ENCODE measurements at places on chromosomes 11 and 22.
A peak's percentile ranks its signal among the peaks of the same experiment; 100 is the strongest.

- DNase-seq: no peak
Measured at GRCh38 chr11:74232311-74232950, 61.3 kb downstream of the PPME1 start.

- DNase-seq: no peak
Measured at GRCh38 chr11:102753267-102753666, 27.2 kb downstream of the MMP10 start.

- no peak for DNase-seq
Measured at GRCh38 chr11:72897506-72897905, 83.3 kb downstream of the ATG16L2 start.

DNA sequence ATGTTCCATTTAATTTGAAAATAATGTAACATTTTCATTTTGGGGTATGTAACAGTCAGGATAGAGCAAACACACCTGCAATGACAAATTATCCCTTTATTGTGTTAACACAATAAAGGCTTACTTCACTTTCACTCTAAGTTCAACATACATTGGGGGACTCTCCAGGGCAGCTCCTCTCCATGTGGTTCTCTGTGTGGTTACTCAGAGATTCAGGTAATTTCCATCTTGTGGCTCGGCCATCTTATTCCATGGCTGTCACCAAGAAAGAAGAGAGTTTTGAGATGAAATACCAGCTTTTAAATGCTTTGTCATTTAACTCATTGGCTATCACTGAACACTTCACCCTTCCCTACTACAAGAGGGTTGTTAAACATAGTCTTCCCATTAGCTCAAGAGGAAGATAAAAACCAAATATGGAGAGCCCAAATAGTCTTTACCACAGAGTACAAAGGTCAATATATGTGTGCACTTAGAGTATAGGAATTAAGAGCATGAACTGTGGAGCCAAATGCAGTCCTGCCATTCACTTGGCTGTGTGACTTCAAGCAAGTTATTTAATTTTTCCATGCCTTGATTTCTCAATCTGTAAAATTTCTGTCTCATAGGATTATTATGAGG is 10.6 kb upstream of the TPH1 start:
- no peak for DNase-seq

- DNase-seq: peak; percentile 96
Measured at GRCh38 chr11:64659417-64660144, 63.4 kb downstream of the NRXN2 start.

GRCh38 chr11:8934742-8935488 is 2.2 kb upstream of the C11orf16 start:
- DNase-seq: peak; percentile 77

GRCh38 chr22:29142116-29142515 is 63.6 kb upstream of the EMID1 start:
- no peak for DNase-seq

DNA sequence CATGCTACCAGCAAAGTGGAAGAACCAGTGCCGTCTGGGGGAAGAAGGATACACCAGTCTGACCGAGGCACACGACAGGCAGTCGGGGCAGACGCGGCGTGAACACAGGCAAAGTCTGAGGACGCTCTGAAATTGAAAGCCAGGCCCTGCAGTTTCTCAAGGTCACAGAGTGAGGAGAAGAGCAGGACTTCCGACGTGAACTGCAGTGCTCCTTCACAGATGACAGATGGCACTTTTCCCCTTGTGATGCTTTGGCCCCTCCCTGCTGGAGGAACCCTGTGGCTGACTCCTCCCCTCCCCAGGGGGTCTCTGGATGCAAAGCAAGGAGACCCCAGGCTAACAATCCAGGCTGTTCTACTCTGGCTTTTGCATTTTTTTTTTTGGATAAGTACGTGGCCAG is 19.6 kb upstream of the JAM3 start:
- DNase-seq: no peak

GRCh38 chr11:73342633-73343032 is 33.6 kb upstream of the RELT start:
- no peak for DNase-seq

DNA sequence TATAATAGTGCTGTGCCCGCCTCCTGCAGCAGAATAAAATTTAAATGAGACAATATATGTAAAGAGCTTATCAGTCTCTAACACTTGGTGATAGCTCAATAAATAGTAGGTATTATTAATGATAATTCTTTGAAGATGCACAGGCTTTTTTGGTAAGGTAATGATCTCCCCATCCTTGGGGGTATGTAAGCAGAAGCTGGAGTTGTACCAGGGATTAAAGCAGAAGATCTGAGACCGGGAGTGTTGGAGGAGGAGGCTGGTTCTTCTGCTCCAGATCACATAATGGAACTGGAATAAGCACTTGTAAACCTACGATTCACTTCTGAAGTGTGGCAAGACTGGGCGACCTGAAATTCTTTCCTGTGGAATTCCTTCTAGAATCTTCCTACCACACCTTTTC is 8.4 kb downstream of the VSTM5 start:
- no peak for DNase-seq

- DNase-seq: peak; percentile 81
Measured at GRCh38 chr11:134741453-134742223, 329.6 kb upstream of the B3GAT1 start.

DNA sequence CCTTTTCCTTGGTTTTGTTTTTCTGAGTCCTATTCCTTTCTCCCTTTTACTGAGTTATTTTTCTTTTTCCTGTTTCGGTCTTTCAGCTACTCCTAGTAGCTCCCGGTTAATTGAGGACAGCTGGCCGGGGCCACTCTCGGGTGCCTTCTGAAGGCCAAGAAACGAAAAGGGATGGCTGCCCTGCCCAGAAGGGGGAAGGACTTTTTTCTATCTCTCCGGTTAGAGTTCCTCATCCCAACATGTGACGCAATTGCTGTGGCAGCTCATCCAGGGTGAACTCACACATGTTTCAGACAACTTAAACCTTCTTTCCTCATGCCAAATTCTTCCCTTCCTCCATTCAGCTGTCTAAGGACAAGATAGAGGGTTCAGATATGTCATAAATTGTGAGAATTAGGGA is 83.6 kb downstream of the PIWIL4 start:
- DNase-seq: peak; percentile 16

- no peak for DNase-seq
Measured at GRCh38 chr22:19784384-19785175, 24.0 kb downstream of the TBX1 start.

DNA sequence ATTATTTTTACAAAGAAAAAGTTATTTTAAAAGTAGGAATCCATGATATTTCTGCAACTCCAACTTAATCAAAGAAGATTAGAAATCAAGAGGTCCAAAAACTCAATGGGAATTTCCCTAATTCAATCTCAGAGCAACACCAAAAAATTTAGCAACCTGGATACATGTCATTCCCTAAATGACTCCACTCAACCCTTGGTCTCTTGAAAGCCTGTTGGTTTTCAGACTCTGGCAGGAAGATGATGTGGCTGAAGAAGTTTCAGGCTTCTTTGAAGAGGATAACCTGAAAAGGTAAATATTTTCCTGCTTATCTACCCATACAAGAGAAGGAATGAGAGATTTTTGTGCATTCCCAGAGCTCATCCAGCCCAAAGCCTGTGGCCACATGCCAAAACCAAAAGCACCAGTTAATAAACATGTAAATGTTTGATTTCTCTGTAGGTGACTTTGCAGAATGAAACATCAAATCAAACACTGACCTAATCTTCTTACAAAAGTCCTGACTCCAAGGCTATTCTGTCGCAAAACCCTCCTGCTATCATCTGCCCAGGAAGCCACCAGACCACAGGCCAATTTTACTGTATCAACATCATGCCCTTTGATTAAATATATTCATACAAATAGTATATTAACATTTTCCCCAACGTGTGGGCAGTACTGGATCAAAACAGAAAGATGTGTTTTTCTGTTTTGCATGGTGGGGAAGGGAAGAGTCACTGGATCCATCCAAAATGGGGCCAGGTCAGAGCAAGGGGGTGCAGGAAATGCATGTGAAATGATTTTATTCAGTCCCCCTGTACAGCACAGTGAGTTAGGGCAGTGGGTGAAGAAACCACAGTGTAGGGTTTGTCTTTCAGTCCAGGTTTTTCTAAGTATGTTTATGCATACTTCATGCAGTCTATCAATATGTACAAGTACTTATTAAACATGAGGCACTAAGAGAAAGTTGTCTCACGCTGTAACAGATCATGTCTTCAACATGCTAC is 38.8 kb downstream of the SMCO4 start:
- no peak for DNase-seq

DNA sequence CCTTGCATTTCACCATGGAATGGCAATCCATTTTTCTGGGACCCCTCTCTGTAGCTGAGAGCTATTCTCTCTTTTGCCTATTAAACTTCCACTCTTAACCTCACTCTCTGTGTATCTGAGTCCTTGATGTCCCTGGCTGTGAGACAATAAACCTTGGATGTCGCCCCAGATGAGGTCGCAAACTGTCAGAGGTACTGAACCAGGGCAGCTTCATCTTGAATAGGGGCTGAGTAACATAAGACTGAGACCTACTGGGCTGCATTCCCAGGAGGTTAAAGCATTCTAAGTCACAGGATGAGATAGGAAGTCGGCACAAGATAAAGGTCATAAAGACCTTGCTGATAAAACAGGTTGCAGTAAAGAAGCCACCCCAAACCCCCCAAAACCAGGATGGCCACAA is 68.0 kb downstream of the RSF1 start:
- DNase-seq: no peak

DNA sequence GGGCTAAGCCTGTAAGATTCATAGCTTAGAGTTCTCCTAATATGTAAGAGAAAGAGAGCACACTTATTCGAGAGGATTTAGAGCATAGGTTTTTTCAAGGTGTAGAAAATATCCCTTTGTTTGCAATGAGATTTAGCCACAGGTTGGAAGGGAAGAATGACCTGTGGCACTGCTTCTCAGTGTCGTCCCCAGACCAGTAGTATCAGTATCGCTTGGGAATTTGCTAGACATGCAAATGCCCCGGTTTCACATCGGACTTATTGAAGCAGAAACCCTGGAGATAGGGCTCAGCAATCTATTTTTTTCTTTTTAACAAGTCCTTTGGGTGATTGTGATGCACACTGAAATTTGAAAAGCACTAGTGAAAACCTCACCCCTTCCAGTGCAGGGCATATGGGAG is 362.6 kb upstream of the C11orf87 start:
- DNase-seq: no peak

GRCh38 chr11:20671856-20672546 is 2.6 kb downstream of the NELL1 start:
- no peak for DNase-seq

- DNase-seq: no peak
Measured at GRCh38 chr11:128685402-128686020, 8.4 kb upstream of the FLI1 start.

- DNase-seq: no peak
Measured at GRCh38 chr11:116651098-116651736, 121.6 kb downstream of the BUD13 start.

DNA sequence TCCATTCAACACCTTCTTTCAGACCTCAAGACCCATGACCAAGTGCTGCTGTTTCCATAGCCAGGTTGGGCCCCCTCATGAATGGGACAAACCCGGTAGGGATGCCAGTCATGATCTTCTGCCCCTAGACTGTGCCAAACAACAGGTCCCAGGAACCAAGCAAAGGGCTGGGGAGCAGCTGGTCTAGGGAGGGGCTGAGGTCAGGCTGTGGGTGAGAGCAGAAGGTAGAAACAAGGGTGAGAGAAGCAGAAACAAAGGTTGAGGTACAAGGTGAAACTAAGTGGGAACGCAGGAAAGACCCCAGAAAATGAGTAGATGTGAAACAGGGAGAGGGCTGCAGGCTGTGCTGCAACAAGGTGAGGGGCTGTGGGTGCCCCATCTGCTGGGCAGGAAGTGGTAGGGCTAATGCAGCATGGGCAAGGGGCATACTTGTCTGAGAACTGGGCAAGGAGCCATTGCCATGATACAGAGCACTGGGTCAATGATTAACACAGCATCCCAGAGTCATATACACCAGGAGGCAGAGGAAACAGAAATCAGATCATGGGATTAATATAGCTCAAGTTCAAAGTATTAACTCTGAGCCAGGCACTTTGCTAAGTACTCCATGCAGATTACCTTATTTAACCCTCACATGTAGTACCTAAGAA is 45.9 kb downstream of the SLC1A2 start:
- DNase-seq: no peak

DNA sequence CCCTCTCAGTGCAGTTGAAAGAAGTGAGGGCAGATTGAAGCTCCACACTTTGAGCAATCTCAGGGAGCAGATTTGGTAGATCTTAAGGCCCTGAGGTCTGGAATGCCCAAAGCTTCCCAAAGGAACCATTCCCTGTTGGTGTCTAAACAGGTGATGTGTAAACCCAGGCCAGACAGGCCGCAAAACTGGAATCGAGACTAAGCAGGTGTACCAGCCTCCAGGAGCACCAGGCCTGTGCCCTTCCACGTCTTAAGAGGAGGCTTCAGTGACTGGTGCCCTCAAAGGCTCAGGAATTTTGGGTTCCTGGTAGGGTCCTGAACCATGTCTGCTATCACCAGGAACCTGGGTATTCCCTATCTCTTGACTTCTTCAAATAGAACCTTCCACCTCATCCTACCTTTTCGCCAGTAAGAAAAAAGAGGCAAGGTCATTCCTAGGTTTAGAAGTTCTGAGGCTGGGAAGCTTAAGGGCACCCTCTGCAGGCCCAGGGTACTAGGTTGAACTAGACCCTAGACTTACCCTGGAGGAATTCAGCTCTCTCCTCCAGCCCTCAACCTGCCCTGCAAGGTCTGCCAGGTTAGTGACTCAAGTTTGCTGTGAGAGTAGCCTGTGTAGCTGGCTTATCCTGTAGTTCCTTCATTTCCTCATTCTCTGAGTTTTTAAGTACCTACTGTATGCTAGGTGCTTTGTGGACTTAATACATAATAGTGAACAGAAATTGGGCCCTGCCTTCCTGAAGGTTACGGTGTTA is 100.0 kb upstream of the NNMT start:
- DNase-seq: no peak

- no peak for DNase-seq
Measured at GRCh38 chr22:28014211-28015045, 95.4 kb upstream of the PITPNB start.

GRCh38 chr22:32909581-32910428 is 108.3 kb downstream of the TIMP3 start:
- no peak for DNase-seq

- peak; percentile 96 for DNase-seq
Measured at GRCh38 chr11:69166218-69167115, 10.7 kb downstream of the SMIM38 start.

GRCh38 chr11:76033699-76034098 is 172.6 kb downstream of the WNT11 start:
- DNase-seq: no peak
